GM13977 (cell line): ENCODE measurements at places on chromosomes 6 and 20.

DNA sequence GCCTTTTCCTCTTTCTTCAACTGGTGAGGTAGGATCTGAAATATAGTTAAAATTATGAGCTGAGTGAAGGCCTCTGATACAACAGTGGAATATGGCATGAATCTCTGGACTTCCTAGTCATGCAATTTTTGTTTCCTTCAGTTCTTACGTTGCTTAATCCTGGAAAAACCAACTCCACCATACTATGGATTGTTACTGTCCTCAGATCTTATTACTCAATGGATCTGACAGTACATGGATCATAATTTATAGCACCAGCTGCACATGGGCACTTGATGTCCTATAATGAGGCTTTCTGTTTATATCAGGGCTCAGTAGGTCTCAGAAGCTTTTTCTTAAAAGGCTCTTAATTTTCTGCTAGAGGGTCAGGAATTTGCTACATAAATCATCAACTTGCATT lies 1341.0 kb upstream of the EYS start:
- DNase-seq, result no peak

- DNase-seq, result no peak
Measured at GRCh38 chr6:152052061-152052460, 244.6 kb downstream of the ESR1 start.

DNA sequence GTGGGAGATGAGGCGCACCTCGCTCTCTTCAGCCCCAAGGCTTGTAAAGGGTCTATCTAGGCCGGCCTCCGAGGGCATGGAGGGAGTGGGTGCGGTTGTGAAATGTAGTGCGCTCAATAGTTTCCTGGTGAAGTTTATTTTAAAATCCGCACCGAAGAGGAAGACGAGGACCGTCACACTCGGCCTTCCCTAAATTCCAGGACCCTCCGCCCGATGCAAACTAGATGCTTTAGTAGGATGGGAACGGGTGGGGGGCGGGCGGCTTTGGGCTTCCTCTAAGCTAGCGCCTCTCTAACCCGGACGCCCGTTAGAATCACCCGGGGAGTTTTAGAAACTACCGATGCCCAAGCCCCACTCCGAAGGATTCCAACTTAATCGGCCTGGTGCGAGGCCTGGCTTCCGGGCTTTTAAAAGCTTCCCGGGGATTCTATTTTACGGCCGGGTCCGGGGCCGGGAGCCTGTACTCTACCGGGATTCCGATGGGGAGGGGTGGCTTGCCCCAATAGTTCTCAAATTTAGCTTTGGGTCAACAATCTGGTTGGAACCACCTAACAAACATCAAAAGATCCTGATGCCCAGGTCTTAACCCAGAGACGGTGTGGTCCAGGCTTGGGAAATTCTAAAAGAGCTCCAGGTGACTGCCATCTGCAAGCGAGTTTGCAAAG lies 548 bp upstream of the BCAS4 start:
- DNase-seq, result no peak

DNA sequence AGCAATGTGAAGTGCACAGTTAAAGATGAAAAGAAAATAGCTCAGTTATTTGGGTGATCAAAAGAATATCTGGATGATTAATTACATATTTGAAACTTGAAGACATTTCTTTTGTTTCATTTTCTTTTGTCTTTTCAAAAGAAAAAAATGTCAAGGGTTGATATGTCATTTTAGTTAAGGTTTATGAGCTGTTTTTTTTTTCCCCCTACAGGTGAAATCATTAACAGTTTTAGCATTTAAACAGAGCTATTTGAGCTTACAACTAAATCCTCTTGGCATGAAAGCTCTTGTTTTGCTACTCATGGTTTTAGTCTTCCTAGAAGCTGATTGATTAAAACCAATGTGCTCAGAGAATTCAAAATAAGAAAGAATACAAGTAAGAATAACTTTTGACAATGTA lies 887.3 kb downstream of the PHF3 start:
- no peak for DNase-seq

- no peak for DNase-seq
Measured at GRCh38 chr6:50236164-50236563, 186.4 kb upstream of the DEFB112 start.

- no peak for DNase-seq
Measured at GRCh38 chr20:32281711-32282110, 4.3 kb downstream of the KIF3B start.

GRCh38 chr6:36969988-36970891 lies 15.7 kb downstream of the PI16 start:
- no peak for DNase-seq

DNA sequence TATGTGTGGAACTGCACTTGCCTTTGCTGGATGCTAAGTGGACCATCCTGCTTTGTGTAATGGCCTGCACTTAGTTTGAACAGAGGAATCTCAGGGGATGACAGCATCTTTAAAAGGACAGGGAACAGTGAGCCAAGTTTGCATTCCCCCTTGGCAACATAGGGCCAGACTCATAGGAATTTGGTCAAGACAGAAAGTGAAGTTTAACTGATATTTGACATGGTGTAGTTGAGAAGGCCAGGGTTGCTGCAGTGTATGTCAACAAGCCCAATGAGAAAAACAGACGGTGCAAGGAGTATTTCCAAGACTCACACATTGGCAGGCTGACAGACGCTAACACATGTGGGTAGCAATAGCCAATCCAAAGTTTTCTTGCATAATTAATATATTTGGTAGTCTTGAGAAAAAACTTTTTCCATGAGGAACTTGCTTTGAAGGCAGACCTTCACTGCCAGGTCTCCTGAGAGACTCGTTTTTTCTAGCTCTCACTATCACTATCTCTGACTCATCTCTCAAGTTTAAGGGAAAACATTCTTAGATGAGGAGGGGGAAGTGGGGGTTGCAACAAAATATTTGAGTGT lies 213.8 kb downstream of the IBTK start:
- DNase-seq, result no peak

DNA sequence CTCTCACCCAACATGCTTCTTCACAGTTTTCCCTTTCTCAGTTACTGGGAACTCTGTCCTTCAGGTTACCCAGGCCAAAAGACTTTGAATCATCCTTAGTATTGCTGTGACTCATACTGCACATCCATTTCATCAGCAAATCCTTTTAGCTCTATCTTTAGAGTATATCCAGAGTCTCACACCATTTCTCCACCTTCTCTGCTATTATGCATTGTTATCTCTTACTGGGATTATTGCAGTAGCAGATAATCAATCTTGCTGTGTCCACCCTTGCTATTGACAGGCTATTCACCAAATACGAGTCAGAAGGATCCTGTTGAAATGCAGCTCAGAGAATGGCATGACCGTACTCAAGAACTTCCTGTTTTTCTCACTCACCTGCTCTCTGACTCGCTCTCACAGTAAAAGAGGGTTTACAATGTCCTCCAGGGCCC lies 57.3 kb downstream of the BCKDHB start:
- DNase-seq, result peak; percentile 14
